ENCODE measurements at places on chromosomes 7 and 10. TPM values are rescaled to one million over a fixed set of nuclear protein-coding genes. Genes with fewer than 3 reads are reported as not detected.

- DNase-seq: no peak
Measured at GRCh38 chr10:100810091-100810834, 64.9 kb downstream of the PAX2 start.

- DNase-seq: no peak
Measured at GRCh38 chr10:30432622-30433305, 1.2 kb upstream of the MAP3K8 start.

DNA sequence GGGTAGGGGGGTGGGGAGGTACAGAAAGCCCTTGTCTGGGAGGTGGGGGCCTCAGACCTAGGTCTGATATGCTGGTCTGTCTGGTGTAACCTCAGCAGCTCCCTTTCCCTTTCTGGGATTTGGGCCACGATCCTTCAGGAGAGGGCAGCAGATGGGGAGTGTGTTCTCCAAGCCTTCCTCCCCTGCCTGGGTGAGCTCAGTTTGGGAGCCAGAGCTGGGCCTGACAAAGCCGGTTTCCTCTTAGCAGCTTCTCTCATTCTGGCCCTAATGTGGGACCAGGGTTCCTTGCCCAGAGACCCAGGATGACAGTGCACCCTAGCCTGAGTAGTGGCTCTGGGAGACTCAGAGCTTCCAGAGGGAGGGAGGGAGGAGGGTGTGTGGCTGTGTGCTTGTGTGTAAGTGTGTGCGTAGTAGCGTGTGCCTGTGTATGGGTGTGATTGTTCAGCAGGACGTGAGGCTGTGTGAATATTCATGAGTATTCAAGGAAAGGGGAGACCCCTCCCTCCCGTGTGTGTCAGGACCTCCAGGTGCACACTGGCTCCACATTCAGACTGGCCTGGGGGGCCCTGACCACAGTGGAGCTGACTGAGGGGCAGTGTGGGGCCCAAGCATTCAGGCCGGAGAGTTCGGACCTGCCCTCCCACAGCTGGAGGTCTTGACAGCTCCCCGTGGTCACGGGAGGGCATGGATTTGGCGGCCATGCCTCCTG is 96.5 kb downstream of the ZMIZ1 start:
- no peak for DNase-seq

DNA sequence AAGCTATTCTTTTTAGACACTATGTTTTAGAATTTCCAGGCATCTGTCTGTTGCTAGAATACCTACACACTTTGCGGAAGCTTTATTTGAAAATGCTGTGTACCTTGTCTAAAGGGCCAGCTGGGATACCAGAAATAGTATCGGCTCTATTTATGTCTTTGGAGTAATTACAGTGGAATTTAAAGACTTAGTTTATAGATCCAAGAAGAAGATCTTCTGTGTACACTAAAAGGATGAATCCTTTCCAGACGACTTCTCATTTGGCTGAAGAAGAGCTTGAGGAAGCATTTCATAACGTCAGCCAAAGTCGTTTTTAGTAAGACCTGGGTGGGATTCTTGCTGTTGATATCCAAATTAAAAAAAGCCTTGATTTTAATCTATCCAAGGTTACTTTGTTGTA is 365.9 kb downstream of the INHBA start:
- DNase-seq: no peak

DNA sequence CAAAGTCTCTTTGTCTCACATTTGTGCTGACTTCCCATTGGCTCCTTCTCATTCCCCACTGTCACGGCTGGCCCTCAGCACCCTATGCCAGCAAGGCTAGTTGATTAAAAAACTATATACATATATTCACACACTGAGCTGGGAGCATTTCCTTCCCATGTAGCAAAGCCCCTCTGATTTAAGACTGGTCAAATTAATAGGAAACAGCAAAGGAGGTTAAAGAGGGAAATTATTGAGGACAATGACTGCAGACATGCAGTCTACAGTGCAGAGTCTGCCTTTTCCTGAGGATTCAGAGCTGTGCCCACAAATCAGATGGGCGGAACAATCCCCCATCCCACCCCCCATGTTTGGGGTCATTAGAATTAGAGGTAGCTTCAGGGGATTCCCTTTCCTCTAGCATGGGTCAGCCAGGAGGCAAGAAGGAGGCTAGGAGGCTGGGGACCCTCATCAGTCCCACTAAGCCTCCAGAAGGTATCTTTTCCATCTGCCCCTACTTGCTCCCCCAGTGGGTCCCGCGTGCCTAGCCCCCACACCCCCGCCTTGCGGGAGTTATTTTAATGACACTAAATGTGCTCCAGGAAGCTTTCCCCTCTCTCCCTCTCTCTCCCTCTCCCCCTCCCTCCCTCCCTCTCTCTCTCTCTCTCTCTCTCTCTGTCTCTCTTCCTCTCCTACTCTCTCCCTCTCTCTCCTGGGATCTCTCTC is 9.8 kb upstream of the DLX6 start:
- DNase-seq: no peak

GRCh38 chr10:36224431-36224985 is 582.4 kb upstream of the FZD8 start:
- no peak for DNase-seq

DNA sequence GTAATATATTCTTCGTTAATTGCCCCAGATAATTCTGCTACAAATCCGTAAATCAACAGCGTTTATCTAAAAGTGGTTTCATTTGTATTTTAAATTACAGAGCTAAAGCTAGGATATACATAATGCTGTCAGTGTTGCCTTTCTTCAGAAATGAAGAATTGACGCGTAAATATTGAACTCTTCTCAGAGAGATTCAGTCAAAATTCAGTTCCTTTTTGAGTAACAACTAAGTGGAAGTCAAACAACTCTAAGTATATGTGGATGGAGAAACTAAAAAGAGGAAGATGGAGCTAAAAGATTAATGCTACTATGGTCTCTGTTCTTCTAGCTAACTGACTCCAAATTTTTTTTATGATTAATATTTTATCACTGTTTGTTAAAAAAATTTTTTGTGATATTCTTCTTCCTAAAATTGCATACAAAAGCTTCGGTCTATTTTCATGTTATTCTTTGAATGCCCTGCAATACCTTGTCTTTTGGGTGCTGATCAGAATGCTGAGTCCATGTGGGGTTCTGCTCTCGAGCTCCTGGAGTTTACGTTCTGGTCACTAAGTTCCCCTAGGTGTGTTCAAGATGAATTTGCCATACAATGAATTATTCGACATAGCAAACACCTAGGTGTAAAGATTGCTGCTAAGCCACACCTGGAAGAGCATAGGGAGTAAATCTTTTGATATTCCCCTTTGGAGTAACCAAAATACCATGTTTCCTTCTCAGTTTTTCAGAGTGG is 20.7 kb downstream of the MDFIC start:
- no peak for DNase-seq

DNA sequence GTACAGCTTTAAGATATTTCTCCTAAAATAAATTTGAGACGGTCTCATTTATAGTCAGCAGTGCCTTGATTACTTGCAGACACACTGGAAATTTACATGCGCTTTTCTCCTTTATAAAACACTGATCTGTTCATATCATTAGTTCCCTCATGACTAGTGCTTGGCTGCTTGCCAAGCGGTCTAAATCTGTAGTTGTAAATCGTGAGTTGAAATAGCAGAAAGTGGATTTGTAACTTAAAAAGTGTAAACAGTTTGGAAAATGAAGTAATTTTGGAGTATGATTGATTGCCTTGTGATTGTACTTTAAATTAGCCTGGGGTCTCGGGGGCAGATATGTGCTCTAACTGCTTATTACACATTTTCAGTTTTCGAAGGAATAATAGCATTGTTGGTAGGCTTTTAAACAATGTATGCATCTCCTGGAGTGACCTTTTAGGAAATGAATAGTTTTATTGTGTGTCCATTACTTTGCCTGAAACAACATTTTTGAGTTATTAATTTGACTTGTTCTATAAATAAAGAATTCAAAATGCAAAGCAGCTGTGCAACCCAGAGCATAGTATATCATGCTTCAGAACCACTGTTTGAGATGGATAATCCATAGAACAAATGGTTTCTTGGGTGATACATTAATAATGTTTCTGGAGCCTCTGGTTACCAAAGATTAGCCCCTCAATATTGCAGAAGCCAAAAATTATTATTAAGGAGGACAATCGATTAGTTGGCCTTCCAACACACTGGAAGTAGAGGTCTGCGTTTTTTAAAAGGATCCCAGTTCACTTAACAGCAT is 73.3 kb downstream of the ARID5B start:
- peak; percentile 43 for DNase-seq

- no peak for DNase-seq
Measured at GRCh38 chr10:77553966-77554365, 83.6 kb downstream of the KCNMA1 start.

DNA sequence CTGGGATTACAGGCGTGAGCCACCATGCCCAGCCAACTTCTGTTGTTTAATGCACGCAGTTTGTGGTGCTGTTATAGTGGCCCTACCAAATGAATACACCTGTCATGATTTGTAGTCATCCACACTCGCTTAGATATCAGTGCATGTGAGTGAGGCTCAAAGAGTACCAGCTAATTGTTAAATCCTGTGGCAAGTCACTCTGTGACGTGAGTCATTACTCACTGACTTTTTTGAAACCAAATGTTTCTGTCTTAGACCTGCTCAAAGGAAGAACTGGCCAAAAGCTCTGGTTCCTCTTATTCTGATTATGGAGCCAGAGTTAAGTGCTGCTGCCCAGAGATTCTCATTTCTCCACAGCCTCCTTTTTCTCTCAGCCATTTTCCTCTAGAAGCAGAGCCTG is 109.4 kb downstream of the PRKAG2 start:
- DNase-seq: no peak

DNA sequence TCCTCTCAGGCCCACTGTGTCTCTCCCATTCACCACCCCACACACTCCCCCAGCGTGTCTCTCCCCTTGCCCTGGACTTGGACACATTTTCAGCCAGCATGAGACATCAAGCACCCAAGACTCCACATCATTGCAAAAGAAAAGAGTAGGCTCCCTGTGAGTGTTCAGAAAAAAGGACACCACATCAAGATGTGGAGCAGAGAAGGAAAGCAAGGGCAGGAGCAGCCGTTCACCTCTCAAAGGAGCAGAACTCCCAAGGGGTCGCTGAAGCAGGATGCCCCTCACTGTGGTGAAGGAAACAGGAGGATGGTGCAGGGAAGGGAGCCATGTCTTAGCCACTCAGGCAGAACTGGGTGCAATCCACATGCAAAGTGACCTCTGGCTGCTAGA is 89.9 kb upstream of the MACROH2A2 start:
- DNase-seq: no peak

GRCh38 chr10:49598986-49599385 is 11.1 kb upstream of the SLC18A3 start:
- DNase-seq: no peak

DNA sequence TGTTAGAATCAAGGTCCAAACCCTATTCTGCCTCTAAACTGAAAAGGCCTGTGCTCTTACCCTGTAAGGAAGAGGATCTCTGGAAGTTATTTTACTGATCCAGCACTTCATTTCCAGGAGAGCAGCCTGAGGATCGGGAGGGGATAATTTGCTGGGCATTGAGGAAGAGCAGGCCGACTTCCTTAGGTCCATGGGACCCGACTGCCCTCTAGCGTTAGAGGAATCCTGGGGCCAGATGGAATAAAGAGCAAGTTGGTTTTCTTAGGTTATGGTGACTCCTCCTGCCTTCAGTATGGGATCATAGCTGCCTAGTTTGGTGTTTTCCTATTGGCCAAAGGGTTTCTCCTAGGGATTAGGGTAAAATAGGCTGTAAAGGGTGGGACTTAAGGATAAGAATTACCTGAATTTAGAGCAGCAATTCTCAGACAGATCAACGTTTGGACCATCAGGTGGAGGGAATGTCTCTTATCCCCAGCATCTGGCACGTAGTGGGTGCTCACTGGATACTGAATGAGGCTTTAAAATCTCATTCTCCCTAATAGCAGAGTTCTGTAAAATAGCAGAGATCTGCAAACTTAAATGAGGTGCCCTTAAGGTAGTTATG is 40.0 kb upstream of the SORBS1 start:
- peak; percentile 88 for DNase-seq

DNA sequence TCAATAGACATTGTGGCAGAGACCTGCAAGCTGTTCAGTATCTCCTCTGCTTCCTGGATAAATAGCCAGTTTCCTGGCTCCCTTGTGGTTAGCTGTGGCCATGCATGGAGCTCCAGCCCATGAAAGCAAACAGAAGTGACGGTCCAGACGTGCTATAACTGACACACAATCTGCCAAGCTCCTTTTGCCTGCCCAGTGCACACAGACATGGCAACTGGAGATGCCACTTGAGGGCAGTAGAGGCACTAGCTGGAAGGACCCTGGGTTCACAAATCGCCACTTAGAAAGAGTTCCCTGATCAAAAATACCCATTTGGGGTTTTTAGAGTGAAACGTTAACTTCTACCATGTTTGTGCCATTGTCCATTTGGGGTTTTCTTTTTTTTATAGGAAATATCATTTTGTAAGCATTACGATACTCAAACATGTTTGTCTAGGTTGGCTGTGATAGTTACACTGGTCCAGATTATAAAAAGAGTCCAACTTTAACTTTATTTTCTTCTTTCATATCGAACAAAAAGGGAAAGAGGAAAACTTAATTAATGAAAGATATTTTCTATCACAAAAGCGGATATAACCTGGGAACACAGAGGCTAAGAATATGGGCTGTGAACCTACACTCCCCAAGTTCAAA is 31.3 kb downstream of the KIN start:
- no peak for DNase-seq

DNA sequence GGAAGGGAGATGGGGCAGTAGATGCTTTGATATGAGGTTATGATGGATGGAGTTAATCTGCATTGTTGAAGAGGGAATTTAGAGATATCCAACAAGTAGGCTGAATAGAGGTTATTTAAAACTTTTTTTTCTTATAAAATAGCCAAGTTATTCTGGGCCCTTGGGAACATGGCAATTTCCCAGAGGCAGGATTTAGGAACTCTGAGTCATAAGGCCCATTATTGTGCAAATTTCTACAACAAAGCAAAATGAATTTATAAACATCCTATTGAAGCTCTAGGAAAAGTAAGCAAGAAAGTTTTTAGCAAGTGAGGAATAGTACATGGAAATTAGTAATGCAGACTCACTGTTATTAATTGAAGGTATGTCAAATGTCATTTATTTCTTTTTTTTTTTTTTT is 160.9 kb upstream of the NPY start:
- no peak for DNase-seq

GRCh38 chr10:29119374-29119773 is 169.5 kb upstream of the LYZL1 start:
- DNase-seq: no peak

- no peak for DNase-seq
Measured at GRCh38 chr7:34208878-34209621, 303.7 kb downstream of the BMPER start.

GRCh38 chr10:72291019-72291532 is 17.4 kb downstream of the DDIT4 start:
- DNase-seq: no peak

- DNase-seq: no peak
Measured at GRCh38 chr10:122127943-122128342, 139.0 kb downstream of the TACC2 start.

GRCh38 chr7:47719675-47720074 is 137.8 kb upstream of the TNS3 start:
- DNase-seq: no peak

GRCh38 chr7:91112902-91113341 is 151.3 kb upstream of the FZD1 start:
- peak; percentile 67 for DNase-seq

GRCh38 chr7:122984021-122984420 is 11.5 kb downstream of the TAS2R16 start:
- DNase-seq: peak; percentile 32

GRCh38 chr7:51789489-51789888 is 472.9 kb upstream of the COBL start:
- DNase-seq: no peak

SPDYE11 gene
- total RNA-seq: 0.10 TPM

CRYGN gene
- 1.4 TPM for total RNA-seq

BEND7 gene
- total RNA-seq: 20.0 TPM

NAT16 gene
- total RNA-seq: 0.61 TPM

MGAM2 gene
- total RNA-seq: 0.33 TPM

ACTR3C gene
- 5.8 TPM for total RNA-seq

PODXL gene
- total RNA-seq: 40.2 TPM

MAGI2 gene
- total RNA-seq: 43.4 TPM

SPDYE2 gene
- not detected for total RNA-seq
